ENCODE measurements at places on chromosomes 7 and 10.

DNA sequence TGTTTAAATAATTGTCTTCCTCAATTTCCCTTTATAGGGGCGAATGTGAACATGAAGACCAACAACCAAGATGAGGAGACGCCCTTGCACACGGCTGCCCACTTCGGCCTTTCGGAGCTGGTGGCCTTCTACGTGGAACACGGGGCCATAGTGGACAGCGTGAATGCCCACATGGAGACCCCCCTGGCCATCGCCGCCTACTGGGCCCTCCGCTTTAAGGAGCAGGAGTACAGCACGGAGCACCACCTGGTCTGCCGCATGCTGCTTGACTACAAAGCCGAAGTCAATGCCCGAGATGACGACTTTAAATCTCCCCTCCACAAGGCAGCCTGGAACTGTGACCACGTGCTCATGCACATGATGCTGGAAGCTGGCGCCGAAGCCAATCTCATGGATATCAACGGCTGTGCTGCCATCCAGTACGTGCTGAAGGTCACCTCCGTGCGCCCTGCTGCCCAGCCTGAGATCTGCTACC lies 42.1 kb downstream of the ASB4 start:
- no peak for DNase-seq

DNA sequence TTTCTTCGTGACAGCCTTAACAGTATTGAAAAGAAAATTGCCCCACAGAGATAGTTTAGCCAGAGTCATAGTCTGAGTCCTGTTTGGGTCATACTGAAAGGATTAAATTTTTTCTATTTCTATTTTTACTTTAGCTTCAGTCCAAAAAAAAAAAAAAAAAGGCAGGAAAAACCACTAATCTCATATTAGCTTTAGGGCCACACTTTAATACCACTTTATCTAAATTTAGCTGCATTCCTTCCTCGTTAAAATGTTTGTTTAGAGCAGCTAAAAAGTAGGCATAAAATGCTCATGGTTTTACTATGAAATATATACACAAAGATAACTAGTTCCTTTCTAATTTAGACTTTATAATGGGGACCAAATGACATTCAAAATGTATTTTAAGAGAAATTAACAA lies 216.5 kb upstream of the TMEM196 start:
- no peak for DNase-seq

- no peak for DNase-seq
Measured at GRCh38 chr10:72322280-72323058, 32.2 kb downstream of the DNAJB12 start.

DNA sequence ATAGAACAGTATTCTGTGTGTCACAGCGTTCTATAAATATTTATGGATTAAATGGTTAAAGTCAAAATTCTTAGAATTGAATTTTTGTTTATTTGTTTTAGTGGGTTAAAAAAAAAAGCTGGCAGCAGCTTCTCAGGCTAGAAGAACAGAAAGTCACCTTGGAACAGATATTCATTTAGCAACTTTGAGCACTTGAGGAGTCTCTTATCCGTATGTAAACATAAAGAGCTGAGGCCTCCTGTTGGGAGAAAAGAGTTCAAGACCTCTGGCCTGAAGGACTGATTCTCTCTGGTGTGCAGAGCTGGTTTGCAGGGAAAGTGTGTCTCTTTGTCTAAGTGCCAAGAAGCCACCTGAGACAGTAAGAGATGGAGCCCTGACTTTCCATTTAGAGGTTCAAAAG lies 109.9 kb downstream of the HERPUD2 start:
- DNase-seq: no peak

- no peak for DNase-seq
Measured at GRCh38 chr7:98232799-98233198, 19.2 kb downstream of the TECPR1 start.

DNA sequence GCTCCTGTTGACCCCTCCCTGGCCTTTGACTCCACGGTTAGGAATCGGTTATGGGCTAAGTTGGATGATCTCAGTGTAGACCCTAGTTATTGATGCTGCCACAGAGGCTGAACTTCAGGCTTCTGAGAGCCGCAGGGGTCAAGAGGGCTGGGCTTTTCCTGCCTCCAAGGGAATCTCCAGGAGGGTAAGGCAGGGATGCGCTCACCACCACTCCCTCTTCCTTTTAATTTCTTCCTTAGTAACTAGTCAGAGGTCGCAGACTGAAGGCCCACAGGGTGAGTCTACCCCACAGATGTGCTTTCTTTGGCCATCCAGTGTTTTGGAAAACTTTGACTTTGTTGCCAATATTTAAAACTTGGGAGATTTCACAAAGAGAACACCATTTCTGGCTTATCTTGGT lies 151.0 kb upstream of the TCF7L2 start:
- no peak for DNase-seq

- DNase-seq: no peak
Measured at GRCh38 chr7:3568516-3568915, 267.5 kb downstream of the SDK1 start.

DNA sequence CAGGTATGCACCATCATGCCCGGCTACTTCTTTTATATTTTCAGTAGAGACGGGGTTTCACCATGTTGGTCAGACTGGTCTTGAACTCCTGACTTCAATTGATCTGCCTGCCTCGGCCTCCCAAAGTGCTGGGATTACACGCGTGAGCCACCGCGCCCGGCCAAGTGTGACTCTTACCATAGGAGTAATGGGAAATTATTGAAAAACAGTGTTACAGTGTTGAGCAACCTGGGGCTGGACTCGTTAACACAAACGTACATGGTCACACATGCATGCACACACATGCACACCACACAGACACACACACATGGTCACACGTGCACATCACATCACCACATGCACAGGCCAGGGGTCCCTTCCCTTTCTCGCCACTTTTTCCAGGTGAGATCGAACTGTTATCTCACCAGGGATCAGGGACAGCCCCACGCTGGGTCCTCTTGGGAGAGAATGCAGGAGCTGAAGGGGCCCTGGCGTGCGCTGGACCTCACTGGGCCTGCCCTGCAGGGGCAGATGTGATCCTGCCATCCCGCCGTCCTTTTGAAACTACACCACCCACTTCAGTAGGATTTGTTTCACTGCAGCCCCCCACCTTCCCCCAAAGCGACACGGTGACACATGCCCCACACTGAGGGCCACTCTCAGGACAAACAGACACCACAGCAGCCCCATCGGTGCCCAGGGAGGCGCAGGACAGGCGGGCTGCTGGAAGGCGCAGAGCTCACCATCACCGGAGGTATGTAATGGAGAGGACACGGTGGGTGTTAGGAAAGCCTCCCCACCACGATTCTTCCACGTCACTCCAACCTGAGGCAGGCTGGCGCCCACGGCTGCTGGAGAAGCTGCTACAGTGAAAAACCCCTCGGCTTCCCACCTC lies 10.2 kb downstream of the RADIL start:
- DNase-seq: no peak

DNA sequence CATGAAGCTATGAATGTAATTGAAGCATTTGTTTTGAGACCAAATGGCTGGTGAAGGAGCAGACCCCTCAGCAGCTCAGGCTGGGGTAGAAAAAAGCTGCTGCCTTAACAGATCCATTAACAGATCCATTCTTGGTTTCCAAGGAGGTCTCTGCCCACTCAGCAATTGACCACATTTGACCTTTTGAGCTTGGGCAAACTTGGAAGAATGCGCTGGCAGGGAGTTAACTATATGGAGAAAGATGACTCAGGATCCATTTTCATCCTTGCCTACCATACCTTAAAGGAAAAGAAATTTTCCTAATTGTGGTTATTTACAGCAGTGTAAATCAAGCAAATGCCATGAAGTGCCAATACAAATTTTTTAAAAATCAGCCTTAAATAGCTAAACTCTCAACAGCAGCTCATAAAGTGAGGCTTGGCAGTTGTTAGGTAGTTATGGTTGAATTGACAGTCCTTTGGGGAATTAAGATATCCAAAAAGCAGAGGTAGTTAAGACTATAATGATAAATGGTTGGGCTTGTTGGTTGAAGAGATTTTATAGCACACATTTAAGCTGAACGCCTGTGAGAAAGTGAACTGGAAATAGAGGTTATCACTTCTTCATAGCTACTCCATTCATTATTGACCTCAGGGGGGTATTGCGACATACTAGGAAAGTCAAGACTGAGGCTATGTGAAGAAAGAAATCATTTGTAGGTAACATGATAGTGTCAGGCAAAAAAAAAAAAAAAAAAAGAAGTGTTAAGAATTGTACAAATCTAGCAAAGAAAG lies 83.9 kb downstream of the MKX start:
- no peak for DNase-seq

DNA sequence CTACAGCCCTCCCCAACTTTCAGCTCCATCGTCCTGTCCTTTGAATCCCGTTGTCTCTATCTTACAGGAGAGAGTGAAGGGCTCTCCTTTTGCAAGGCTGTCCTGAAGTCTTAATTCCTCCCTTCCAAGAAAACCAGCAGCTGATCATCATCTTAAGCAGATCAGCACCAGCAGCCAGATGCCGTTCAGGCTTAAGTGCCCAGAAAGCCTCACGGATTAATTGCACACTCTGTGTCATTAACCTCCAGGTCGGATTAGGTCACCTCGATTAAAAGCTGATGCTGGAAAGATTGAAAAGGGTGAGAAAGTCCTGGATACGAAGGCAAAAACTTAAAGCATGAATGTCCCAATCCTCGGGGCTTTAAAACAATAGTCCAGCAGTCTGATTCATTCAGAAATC lies 24.8 kb upstream of the ADARB2 start:
- DNase-seq: no peak

DNA sequence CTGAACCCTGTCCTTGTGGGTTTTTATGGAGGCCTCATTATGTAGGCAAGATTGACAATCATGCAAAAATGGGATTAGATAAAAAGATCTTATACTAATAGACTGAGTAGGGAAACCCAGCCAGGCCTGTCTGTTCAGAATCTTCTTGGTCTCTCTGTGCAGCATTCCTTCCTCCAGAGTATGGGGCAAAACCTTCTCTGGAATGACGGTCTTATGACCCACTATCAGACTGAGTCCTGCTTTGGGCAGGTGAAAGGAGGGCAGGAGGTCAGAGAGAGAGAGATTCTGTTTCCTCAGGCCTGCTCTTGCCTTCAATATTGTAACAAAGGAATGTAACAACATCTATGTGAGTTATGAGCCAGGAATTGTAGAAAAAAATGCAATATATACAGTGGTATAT lies 182.6 kb downstream of the DNAJC1 start:
- no peak for DNase-seq

GRCh38 chr7:98110249-98111022 lies 3.8 kb downstream of the LMTK2 start:
- peak; percentile 38 for DNase-seq

DNA sequence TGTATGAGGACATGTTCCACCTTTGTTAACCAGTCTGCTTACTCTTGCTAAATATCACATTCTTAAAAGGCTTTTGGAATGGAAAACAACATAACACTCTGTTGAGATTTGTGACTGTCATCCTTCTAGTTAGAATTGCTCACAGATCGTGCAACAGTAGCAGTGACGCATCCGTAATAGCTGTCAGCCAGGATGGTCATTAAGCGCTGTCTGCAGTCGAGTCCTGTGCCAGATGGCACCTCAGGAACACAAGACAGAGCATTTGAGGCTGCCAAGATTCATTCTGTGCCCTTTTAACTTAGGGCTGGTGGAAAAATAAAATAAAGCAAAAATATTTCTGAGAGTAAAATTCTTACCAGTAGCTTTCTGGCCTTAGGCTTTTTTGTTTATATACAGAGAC lies 348.6 kb downstream of the ANKRD7 start:
- DNase-seq: peak; percentile 80

Data from NCI-H2081 (cell line).